ENCODE measurements at places on chromosomes 1 and 21.

DNA sequence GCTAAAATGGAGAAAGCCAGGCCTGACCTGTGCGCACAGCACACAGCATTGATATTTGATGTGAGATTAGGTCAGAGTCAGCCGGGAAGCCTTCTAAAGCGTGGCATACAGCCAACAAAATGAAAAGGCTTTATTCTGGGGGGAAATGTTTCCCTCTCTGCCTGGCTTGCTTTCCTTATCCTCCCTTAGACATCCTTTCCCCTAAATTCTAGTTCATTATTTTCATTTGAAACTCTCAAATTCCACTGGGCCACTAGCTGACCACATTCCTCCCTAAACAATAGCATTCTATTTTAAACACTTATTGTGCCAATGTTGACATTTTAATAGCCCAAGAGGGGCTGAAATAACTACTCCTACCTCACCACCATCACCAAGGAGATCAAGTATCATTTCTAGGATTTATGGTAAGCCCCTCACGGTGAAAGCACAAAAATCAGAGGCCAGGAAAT is 49.4 kb downstream of the LEPR start:
- DNase-seq, result no peak

- no peak for DNase-seq
Observed at GRCh38 chr1:184759651-184760050, 5.0 kb upstream of the EDEM3 start.

- peak; percentile 63 for DNase-seq
Observed at GRCh38 chr1:167629681-167630567, at the start of gene RCSD1. Gene RCSD1 (plus strand): TSS chr1:167630232. CDS start chr1:167630424, 192 bp downstream.

DNA sequence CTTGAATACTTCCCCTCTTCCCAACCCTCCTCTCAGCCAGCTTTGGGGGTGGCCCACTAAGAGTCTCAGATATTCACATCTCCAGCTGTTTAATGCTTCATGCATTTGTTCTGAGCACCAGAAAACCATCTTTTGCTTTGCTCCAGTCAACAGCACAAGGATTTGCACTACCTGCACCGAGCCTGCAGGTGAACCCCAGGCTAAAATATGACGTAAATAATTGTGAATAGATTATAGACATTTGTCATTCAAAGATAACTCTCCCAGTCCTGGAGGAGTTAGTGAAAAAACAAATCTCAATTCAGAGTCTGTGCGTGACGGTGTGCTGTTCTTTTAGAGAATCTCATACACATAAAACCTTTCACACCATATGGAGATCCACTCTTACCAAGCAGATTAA is 7.4 kb downstream of the CD247 start:
- DNase-seq, result no peak

DNA sequence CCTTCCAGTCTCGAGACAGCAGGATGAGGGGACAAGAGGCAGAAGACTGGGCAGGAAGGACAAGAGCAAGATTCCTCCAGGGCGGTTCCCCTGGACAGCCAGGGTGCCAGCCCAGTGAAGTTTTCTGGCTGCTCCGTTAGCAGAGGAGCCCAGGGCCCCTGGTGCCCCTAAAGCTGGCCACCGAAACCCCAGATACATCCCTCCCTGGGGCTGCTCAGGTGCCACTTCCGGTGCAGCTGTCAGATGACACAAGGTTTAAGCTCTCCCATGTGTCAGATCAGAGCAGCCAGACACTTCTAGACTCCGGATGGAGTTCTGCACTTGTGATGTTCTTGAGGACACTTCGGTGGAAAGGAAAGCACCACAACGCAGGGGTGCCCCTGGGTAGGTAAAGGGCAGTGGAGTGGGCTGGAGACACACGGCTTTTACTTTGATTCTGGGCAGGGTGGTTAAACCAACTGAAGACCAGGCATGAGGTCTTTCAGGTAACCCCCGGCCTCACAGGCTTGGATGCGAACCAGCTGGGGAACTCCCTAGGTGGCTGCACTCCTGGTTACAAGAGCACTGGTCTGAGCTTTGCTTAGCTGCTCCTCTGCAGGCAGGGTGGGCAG is 85.7 kb downstream of the ITPKB start:
- DNase-seq, result no peak

- DNase-seq, result no peak
Observed at GRCh38 chr1:209870151-209870831, 42.5 kb downstream of the UTP25 start.

DNA sequence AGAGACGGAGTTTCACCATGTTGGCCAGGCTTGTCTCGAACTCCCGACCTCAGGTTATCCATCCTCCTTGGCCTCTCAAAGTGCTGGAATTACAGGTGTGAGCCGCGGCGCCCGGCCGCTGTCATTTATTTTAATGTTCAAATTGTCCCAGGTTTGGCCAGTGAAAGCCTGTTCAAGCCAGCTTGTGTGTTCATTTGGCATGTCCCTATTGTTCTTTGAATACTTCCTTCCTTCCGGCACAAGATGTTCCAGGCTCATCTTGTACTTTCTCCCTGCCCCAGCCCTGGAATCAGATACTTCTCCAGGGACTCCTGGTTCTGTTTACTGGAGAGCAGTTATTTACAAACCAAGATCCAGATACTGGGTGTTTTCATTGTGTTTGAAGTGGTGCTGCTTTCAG is 37.0 kb downstream of the ZBTB8B start:
- DNase-seq, result no peak
